ENCODE measurements at places on chromosomes 16 and 17. TPM values are rescaled to one million over a fixed set of nuclear protein-coding genes. Genes with fewer than 3 reads are reported as not detected.

DNA sequence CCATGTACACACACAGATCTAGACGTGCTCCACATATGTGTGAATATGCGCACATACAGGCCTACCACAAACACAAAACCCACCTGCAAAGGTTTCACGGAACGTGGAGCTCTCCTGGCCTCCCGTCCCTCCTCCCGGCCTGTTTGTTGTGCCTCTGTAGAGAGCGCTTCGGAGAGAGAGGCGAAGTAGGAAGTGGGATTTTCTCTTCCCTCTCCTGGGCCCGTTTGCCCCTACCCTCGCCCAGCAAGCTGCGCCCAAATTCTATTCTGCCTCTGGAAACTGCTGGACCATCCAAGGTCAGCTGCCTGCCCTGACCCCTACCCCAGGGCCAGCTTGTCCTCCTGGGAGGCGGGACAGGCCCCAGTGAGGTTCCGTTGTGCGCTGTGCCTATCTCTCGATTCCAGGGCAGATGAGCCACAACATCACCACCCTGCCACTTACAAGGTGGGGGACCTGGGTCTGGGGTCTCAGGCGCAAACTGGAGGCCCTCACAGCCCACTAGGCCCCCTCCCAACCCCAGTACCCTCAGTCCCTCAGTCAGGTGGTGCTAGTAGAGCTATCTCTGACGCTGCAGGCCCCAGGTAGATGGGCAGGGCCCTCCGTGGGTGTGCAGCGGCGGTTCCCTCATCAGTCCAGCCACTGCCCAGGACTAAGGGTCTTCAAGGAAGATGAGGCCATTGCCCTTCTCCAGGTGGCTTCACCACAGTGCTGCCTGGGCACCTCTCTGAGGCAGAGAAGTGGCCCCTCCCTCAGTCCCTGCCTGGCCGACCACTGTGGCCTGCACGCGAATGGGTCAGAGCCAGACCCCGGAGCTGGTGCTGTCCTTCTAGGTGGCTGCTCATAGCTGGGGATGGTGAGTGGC lies 54.2 kb downstream of the BEAN1 start:
- no peak for DNase-seq

Gene KCTD2
- 24.1 TPM for total RNA-seq

Gene DNAH3
- total RNA-seq, result not detected

Gene ENPP7
- total RNA-seq, result not detected

- DNase-seq, result no peak
Observed at GRCh38 chr16:81729451-81729850, 49.6 kb upstream of the PLCG2 start.

Gene CCDC43
- total RNA-seq, result 24.9 TPM

- no peak for DNase-seq
Observed at GRCh38 chr16:27240948-27241531, 27.5 kb downstream of the NSMCE1 start.

Gene SLC13A5
- total RNA-seq, result 0.47 TPM

GRCh38 chr16:25941800-25942499 lies 250.2 kb downstream of the HS3ST4 start:
- DNase-seq, result no peak

DNA sequence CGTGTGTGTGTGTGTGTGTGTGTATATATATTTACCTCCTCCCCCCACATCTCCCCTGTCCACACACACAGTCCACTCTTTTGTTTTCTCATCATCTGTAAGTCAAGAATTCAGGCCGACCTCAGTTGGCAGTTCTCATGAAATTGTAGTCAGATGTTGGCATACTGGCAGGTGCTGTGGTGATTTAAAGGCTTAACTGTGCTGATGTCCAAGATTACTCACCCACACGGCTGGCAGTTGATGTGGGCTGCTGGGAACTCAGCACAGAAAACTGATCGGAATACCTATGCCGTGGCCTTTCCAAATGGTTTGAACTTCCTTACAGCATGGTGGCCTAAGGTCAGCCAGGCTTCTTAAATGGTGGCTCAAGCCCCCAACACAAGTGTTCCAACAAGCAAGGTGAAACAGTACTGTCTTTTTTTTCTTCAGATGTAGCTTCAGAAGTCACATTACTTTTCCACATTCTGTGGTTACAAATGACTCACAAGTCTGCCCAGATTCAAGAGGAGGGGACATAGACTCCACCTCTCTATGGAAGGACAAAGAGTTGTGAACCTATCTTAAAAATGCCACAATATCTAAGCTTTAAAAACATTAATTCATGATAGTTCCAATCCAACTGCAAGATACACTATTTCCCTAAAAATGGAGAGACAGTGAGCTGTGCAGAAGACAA lies 198.5 kb upstream of the HS3ST4 start:
- no peak for DNase-seq

All from mesothelial cell of epicardium (in vitro differentiated cells).